ENCODE measurements at places on chromosomes 7 and 10. TPM values are rescaled to one million over a fixed set of nuclear protein-coding genes. Genes with fewer than 3 reads are reported as not detected.

SEC31B gene
- total RNA-seq, result 2.3 TPM

SYT15B gene
- total RNA-seq, result 2.3 TPM

CLRN3 gene
- total RNA-seq, result not detected

PIK3CG gene
- total RNA-seq, result not detected

GRID2IP gene
- total RNA-seq, result not detected

AOAH gene
- not detected for total RNA-seq

ACHE gene
- total RNA-seq, result not detected

DNA sequence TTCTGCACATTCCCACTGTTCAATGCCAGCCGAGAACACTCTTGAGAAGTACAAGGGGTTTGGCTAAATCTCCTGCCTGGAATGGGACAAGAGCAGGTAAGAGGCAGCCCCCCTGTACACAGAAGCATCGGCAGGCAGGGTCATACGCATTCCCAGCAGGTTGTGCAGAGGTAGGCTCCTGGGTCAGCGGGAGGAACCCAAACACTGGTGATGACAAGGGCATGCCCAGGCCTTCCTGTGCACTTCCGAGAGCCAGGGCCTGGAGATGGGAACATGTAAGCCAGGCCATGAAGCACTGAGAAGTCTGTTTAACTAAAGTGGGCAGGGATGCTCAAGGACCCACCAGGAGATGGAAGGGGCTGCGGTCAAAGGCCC, 130.3 kb upstream of the CHST15 start:
- DNase-seq, result no peak

- DNase-seq, result no peak
These were observed 7.0 kb upstream of the FFAR4 start for GRCh38 chr10:93559490-93559889.

GRCh38 chr7:79734181-79734580, 280.7 kb upstream of the MAGI2 start:
- no peak for DNase-seq

GRCh38 chr7:53281312-53281711, 245.9 kb downstream of the POM121L12 start:
- no peak for DNase-seq

DNA sequence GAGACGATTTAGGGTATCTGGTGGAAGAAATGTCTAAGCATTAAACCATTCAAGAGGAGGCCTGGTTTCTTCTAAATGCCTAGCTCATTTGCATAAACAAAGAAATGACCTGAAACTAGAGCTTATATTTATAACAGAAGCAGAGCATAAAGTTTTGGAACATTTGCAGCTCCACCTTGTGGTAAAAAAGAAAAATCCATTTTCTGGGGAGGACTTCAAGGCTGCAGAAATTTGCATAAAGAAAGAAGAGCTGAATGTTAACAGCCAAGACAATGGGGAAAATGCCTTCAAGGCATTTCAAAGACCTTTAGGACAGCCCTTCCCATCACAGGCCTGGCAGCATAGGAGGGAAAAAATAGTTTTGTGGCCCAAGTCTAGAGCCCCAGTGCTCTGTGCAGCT, 362.0 kb downstream of the ZNF248 start:
- DNase-seq, result no peak

DNA sequence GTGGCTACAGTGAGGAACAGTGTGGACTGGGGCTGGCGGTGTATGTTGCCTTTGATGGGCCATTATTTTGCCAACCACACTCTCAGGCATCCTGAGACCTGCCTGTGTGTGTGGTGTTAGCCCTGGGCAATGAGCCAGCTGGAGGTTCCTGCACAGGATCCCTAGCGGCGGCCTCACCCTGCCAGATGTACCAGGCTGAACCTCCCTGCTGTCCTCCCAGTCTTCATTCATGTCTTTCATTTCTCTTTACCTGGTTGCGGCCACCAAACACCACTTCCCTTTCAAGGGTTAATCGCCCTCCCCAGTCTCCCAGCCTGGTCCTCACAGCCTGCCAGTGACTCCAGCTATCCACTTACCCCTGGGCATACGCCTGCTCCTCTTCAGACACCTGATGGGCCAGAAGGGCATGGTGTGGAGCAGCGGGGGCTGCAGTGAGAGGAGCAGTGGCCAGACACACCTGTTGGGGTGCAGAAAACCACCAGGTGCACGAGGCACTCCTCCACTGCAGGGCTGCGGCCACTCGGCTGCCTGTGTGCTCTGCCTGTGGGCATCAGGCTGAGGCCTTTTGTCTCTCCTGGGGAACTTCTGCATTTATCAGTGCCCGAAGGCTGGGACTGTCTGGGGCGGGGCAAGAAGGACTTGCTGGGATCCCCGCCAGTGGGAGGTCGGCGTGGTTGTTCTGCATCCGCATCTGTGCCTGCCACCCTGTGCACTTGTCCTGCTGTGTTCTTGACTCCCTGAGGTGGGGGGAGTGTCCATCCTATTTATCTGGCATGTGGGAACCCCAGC, 111.6 kb downstream of the ARHGAP22 start:
- no peak for DNase-seq

GRCh38 chr10:132626761-132627665, 89.4 kb downstream of the INPP5A start:
- DNase-seq, result no peak

GRCh38 chr10:94902570-94902969, 35.9 kb upstream of the CYP2C9 start:
- DNase-seq, result no peak

- peak; percentile 33 for DNase-seq
These were observed 5.3 kb downstream of the NEUROG3 start for GRCh38 chr10:69567920-69568319.

DNA sequence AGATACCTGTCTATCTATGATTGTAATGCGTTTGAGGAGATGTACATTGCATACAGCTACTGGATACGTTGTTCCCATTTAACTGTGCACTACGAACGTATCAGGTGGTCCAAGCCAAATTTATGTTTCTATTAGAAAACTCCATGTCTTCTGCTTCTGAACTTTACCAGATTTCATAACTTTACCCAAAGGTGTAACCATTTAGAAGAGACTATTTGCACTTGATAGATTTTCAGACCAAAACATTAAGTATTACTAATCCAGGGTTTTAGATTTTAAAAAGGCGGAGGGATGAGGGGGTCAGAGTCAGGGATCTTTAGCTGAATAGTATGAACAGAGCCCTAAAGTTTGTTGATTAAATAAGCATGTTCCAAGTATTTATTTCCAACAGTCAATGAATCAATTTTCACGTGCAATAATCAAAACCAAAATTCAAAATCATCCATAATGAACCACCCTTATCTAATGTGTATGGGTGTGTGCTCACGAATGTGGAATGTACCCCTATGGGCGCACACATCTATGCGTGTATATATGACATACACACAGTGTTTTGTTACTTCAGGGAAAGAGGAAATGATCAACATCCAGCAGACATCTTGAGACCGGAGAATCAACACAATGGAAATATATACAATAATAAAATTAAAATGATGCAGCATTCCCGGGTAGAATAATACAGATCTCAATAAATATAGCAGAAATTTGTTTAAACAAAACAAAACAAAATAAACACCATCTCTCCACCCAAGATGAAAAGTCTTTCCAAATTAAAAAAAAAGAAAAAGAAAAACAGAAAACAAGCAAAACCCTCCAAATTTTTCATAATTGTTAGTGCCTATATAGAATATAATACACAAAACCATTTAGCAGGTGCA, 3.4 kb downstream of the FEZF1 start:
- no peak for DNase-seq

DNA sequence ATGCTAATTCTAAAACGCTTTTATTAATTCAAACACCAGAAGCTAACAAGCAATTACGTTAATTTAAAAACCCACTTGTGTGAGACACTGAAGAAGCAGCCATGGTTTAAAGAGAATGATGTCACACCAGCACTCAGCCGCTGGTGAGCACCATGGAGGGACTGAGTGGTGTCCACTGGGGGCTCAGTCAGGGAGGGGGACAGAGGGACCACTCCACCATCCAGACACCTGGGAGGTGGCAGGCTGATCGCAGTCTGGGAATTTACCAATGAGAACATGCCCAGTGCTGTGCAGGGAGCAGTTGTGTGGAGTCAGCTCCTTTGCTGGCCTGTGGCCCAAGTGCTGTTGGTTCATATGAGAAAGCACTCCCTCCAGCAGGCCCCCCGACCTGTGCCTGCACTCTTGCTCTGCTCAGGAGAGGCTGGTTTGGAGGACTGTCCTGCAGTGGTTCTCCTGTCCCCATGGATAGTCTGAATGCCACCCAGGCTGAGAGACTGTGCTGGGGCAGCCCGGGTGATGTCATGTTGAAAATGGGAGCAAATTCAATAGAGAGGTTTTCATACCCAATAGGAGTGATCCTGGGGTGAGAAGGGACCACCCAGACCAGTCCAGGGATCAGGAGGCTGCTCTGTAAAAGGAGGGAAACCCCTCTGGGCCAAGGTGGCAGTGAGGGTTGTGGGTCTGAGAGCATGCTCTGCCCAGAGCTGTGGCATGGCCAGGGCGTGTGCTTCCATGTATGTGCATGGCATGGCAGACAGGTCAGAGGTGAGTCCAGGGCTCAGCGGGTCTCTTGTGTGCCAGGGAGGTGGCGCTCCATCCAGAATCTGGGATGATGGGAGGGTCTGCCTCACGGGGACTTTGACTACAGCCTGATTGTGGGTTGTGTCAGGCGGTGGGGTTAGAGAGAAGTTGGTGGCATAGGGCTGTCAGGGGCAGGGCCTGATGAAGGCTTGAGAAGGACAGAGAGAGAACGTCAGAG, 12.7 kb downstream of the ADCY1 start:
- no peak for DNase-seq

DNA sequence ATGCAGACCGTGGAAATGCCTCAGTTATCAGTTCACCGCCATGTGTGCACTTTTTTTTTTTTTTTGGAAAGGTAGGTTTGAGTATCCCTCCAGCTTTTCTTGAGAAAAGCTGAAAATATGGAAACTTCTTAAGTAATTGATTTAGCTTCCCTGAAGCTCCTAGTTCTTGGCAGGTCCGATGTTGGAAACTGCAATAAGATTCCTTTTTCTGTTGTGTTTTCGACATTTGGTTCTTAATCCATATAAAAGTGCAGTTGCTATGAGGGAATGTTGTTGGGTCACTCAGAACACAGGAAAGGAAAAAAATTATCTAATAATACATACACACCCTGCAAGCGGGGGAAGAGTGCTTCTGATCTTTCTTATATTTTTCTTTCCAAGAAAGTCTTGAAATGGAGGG, 665.2 kb downstream of the INHBA start:
- DNase-seq, result no peak

GRCh38 chr7:92276460-92276864, 30.7 kb downstream of the ANKIB1 start:
- no peak for DNase-seq

DNA sequence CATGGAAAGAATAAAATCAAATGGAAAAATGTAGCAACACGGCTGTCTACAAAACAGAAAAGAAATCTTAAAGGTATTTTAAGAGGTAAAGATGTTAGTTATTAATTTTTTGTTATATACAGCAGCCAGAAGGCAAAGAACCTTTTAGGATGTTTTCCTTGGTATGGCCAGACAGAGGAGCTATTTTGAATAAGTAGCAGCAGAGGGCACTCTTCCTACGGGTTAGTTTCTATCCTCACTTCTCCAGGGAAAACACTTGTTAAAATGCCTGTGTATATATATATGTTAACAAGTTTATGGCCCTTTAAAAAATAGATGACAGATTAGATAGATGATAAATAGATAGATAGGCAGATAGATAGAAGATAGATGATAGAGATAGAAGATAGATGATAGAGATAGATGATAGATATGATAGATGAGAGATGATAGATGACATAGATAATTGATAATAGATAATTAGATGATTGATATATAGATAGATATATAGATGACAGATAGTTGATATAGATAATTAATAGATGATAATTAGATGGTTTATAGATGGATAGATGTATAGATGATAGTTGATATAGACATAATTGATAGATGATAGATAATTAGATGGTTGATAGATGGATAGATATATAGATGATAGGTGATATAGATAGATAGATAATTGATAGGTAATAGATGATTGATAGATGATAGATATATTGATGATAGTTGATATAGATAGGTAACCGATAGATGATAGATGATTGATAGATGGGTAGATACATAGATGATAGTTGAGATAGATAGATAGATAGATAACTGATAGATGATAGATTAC, 57.8 kb upstream of the WIPF3 start:
- peak; percentile 40 for DNase-seq

GRCh38 chr10:50629495-50630122, 5.9 kb upstream of the SGMS1 start:
- no peak for DNase-seq

DNA sequence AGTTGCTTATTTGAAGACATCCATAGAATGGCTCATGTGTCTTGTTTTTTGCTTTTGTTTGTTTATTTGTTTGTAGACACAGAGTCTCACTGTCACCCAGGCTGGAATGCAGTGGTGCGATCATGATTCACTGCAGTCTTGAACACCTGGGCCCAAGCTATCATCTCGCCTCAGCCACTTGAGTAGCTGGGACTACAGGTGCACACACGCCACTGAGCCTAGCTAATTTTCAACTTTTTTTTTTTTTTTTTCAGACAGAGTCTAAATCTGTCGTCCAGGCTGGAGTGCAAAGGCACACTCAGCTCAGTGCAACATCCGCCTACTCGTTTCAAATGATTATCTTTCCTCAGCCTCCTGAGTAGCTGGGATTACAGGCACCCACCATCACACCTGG, 83.3 kb upstream of the KLF6 start:
- no peak for DNase-seq

DNA sequence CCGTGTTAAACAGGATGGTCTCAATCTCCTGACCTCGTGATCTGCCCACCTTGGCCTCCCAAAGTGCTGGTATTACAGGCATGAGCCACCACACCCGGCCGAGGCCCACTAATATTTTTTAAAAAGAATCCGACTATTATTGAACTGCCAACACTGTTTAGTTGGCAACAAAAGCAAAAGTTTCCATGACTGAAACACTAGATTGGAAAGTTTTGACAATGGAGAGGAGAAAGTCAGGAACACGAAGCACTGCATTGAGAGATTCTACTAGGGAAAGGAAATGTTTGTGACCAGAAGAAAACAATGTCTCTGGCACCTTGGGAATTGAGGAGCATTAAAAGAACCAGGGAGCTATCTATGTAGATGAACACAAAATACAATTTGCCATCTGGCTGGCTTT, 13.7 kb upstream of the PPP1R9A start:
- no peak for DNase-seq

DNA sequence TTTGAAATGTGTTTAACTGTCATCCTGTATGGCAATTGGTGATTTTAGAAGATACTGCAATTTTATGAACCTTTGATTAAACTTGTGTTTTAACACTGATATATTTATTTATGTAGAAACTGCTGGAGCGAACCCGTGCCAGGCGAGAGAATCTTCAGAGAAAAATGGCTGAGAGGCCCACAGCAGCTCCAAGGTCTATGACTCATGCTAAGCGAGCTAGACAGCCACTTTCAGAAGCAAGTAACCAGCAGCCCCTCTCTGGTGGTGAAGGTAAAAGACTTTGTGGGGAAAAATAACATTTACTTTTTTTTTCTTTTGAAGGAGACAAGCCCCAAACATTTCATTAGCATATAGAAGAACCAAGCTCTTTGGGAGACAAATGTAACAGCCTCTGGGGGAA, 6.5 kb downstream of the ANLN start:
- DNase-seq, result no peak

DNA sequence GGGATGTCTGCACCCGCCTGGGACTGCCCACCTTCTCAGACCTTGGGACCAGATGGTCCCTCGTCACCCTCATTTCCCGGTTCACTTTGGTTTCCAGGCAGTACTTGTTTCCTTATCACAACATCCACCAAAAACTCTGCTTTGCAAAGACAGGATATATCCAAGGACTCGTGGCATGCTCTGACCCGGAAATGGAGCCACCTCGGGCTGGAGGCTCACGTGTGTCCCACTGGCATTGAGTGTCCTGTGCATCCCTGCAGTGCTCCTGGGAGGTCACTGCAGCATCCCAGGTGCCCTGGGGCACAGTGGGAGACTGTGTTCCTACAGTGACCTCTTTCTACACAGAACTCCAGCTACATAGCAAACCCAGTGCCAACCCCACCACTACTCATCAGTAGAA, 611.9 kb upstream of the FOXK1 start:
- no peak for DNase-seq
